ENCODE measurements at places on chromosomes 7 and 10.

- DNase-seq: peak; percentile 70
Measured at GRCh38 chr7:128155100-128155740, 85.9 kb upstream of the LEP start.

GRCh38 chr7:111030336-111030735, 60.6 kb upstream of the LRRN3 start:
- DNase-seq: no peak

DNA sequence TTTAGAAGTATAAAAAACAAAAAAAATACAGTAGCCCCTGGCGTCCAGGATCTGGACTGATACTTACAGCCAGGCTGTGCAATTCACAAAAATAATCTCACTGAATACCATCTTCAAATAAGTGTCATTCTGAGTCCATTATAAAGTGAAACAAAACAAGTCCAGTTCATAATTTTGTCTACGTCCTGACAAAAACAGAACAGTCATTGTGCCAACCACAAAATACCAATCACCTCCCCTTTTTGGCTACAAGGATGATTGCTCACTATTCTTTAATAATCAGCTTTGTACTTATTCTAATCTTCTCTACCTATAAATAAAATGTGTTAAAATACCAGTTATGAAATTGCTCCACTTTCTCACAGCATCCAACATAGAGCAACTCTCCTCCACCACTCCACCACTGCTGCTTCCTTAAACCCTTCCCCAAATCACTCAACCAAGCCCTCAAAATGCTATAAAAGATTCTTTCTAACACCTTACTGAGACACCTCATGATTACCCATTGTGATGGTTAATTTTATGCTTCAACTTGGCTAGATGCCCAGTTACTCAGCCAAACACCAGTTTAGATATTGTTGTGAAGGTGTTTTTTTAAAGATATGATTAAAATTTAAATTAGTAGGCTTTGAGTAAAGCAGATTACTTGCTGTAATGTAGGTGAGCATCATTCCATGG, 479.8 kb upstream of the SEMA3A start:
- DNase-seq: no peak

GRCh38 chr10:75544993-75545706, 113.7 kb downstream of the LRMDA start:
- no peak for DNase-seq

DNA sequence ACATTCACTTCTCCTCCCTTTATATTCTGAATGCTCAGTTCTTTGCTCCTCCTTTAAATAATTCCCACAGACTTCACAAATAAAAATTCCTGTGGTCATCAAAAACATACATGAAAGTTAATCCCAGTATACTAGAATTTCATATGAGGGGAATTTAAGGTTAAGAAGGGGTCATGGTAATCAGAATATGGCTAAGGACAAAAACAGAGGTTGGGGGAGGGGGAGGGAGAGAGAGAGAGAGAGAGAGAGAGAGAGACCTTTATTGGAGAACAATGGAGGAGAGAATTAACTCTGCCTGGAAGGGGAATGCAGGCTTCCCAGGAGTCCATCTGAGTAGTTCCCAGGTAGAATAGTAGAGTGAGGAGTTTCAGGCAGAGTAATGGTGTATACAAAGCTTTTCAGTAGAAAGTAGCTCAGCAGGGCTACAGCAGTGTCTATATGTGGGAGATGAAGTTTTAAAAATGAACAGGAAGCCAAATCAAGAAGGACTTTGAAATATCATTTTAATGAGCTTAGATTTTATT, 5.2 kb upstream of the CUBN start:
- DNase-seq: no peak

- DNase-seq: peak; percentile 90
Measured at GRCh38 chr7:55964261-55965099, at the start of gene NIPSNAP2. NIPSNAP2 (plus strand) TSS chr7:55964585; CDS start chr7:55964610, 25 bp downstream.

GRCh38 chr7:11294965-11295364, 321.3 kb downstream of the PHF14 start:
- no peak for DNase-seq

DNA sequence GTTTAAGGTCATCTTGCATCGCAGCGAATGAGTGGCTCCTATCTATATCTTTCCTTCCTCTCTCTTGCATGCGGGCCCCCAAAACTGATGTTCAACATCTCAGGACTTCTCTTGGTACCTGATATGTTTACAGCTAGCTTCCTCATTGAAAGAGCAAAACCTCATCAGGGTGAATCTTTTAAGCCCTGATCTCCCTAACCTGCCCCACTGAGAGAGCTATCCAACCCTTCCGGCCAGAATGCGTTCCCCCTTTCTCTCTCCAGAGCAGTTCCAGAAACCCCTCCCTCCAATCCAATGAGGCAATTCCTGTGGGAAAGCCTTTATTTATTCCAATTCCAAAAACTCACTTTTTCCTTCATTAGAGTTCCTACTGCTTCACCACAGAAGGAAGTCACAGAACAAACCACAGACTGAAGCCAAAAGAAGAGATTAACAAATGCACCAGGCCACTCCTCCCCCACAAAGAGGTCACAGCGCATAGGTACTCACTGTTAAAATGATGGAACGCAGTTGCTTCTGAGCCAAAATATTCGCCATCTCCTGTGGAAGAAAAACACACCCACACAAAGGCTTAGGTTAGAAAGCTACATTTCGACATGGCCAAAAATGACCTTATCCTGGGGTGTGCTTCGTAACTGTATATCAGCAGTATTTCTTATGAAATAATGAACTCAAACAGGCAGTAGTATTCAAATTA, 232.4 kb downstream of the ELMO1 start:
- peak; percentile 41 for DNase-seq

- no peak for DNase-seq
Measured at GRCh38 chr7:105003275-105003674, 10.7 kb upstream of the KMT2E start.

DNA sequence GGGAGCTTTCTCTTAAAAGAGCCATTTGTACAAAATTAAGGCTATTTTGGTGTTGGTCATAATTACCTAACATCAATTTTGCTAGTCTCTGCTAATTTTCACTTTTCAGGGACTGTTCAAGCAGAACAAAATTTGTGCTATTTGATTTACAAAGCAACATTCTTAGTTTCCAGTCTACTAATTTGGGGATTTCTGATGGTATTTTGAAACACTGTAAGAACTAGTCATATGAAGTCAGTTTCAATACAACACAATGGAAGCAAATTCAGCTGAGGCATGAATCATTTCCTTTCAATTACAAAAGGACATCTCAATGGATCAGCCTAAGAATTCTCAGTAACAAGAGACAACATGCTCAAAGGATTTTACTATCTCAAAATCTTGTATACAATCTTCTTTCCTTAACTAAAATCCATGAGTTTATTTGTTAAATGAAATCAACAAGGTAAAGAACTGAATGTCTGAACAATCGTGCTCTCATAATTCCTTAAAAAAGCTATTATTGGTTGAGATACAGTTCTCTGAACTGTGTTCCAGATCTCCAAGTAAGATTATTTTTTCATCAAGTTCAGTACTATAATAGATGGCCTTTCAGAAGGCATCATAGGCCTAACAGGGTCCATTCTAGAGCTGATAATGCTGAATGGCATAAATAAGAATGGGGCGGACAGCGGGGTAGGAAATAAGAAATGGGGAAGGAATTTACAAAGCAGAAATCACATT, 144.6 kb downstream of the NRCAM start:
- no peak for DNase-seq

DNA sequence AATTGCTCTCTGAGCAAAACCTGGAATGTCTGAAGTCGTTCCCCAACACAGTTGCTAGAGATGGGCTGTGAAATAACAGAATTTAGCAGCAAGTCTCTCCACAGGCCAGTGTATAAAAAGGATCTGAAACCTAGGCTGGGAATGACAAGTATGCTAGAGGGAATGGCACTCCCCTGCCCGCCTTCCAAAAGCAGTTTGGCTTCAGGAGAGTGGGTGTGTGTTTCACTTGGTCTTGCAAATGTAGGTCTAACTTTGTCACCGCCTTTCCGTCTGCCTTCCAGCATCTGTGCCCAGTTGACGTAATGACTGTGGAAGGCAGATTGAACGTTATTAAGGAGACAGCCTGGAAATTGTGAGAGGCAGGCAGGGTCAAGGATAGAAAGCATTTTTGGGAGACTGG, 18.0 kb upstream of the MTURN start:
- DNase-seq: peak; percentile 71

DNA sequence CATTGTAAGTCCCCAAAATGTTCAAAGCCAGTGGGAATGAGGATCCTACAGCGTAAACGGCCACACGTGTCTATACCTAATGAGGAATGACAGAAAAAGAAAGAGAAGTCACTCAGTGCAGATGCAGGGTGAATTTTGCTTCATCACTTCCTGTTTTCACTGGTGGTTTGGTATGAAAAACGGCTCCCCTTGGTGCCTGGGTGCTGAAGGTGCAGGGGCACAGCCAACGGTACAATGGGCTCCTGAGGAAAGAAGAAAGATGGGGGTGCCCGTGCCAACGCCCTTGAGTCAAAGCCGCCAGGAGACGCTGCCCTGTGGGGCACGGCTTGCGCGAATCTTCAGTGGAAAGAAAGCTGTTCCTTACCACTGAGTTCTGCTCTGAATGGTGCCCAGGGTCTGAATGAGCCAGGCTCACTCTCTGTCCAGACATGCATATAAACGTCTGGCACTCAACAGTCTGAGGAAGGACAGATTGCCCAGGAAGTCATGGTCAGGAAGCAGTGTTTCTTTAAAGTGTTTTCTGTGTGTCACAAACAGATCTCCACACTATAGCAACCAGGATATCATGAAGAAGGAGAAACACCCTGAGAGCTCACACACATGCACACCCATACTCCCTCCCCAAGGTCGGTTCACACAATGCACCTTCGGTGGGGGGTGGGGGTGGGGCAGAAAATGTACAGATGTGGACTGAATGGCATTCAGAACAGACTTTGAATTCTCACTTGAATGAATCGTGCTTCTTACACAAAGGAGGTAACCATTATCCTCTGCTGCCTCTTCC, 105.8 kb downstream of the ELMO1 start:
- no peak for DNase-seq

- no peak for DNase-seq
Measured at GRCh38 chr7:97846945-97847344, 25.3 kb downstream of the ASNS start.

- no peak for DNase-seq
Measured at GRCh38 chr10:104449391-104449790, 95.8 kb downstream of the CFAP58 start.
